AG04449 (cell line): ENCODE measurements at places on chromosomes 12 and 14.
A peak's percentile ranks its signal among the peaks of the same experiment; 100 is the strongest.

- DNase-seq, result no peak
These were observed 9.2 kb upstream of the IKZF4 start for GRCh38 chr12:56011509-56012090.

GRCh38 chr12:23662966-23663365 lies 286.5 kb downstream of the SOX5 start:
- no peak for DNase-seq

DNA sequence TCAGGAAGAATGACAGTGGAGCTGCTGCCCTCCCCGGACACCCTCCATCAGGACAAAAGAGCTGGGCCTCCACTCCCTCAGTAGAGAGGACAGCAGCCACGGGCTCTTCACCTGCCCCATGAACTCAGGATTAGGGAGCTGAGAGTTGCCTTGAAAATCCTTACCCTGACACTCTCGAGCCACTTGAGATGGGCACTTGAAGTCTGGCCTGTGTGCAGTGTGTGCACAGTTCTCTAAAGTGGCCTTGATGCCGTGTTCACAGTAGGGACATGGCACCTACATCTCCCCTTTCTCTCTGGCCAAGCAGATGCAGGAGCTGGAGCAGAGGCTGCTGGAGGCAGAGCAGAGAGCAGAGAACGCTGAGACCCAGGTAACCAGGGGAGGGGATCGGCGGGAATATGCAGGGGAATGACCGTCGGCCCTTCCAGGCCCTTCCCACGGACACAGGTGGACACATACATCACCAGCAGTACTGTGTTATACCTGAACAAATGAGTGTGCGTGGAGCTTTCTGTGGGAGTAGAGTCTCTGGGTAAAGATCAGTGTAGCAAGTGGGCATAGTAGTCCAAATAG lies 22.5 kb downstream of the PLEKHH1 start:
- DNase-seq, result no peak

DNA sequence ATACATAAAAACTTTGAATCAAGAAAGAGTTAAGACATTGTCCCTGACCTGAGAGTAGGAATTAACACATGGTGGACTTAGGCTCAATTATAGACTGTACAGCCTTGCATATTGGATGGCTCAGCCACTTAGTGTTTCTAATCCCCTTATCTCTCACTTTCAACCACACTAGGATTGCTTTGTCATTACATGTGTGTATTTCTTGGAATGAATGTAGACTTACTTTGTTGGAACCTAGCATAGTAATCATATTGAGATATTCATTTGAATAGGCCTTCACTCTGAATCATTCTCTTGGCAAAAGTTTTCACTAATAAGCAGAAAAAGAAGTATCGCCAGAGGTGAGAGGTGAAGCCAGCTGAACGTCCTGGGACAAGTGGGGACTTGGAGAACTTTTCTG lies 1973.9 kb upstream of the FLRT2 start:
- DNase-seq, result no peak

- peak; percentile 26 for DNase-seq
These were observed 346.8 kb downstream of the ATP23 start for GRCh38 chr12:58288190-58288589.

- DNase-seq, result no peak
These were observed at the start of gene SYNDIG1L for GRCh38 chr14:74426202-74426582. Gene SYNDIG1L (minus strand): TSS chr14:74426210. CDS start chr14:74409744, 16,466 bp downstream.

DNA sequence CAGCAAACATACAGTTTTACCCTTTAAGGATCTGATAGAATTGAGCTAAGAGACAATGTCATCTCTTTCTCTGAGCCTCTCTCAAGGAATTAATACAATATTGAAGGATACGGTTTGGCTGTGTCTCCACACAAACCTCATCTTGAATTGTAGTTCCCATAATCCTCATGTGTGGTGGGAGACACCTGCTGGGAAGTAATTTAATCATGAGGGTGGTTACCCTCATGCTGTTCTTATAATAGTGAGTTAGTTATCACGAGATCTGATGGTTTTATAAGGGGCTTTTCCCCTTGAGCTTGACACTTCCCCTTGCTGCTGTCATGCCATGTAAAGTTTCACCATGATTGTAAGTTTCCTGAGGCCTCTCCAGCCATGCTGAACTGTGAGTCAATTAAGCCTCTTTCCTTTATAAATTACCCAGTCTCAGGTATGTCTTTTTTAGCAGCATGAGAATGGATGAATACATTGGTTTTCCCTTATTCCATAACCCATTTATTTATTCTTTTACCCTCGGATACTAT lies 47.6 kb downstream of the TMEM30B start:
- DNase-seq, result no peak

DNA sequence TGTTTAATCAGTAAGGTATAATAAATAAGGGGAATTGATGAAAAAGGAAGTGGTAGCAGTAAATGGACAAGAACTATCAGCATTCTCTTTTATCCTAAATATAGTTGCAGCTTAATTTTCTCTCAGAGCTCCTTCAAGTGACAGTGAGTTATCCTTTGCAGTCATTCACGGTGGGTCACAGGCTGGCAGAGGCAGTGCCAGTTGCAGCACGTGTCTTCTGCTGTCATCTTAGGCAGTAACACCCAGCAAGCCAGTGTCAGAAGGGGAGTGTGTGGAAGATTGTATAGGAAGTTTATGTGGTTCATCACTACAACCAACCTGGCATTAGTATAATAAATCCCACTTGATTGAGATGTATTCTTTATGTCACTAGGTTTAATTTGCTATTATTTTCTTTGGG lies 170.0 kb downstream of the CCDC91 start:
- DNase-seq, result no peak

- peak; percentile 12 for DNase-seq
These were observed 11.0 kb downstream of the DLGAP5 start for GRCh38 chr14:55180434-55180833.

GRCh38 chr14:61388976-61389576 lies 67.7 kb downstream of the PRKCH start:
- DNase-seq, result no peak

- no peak for DNase-seq
These were observed 57.2 kb upstream of the ATP2A2 start for GRCh38 chr12:110223777-110224378.

- DNase-seq, result no peak
These were observed 68.9 kb upstream of the NCOR2 start for GRCh38 chr12:124636138-124636978.

GRCh38 chr14:61558271-61558670 lies 137.0 kb upstream of the HIF1A start:
- no peak for DNase-seq

DNA sequence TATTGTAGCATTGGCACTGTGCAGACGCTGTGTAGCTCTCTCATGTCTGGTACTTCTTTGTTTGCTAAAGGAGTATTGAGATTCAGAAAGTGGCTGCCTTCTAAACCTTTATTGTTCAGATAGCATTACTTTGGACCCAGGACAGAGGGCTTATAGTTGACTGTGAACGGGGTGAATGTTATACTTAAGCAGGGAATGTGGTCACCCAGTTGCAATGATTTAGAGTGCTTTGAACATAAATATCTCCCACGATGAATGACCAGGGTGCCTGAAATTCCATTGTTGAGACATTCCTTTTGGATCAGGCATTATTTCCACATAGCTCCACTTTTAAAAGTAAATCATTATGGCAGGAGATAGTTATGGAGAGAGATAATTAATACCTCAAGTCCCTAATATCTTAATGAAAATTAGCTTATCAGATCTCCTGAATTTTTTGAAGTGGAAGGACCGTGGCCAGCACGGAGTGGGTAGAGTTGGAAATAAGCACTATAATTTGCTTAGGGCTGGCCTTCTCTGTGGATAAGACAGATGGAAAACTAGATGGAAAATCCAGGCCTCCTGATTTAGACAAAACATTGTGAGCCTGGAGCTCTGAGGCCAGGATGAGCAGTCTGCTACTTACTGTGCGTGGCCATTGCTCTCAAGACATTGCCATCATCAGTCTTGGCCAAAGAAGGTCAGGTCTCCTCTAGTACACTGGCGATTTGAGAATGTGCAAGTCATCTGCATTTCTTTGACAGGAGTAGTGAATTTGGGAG lies 114.5 kb downstream of the ETV6 start:
- DNase-seq, result peak; percentile 70

DNA sequence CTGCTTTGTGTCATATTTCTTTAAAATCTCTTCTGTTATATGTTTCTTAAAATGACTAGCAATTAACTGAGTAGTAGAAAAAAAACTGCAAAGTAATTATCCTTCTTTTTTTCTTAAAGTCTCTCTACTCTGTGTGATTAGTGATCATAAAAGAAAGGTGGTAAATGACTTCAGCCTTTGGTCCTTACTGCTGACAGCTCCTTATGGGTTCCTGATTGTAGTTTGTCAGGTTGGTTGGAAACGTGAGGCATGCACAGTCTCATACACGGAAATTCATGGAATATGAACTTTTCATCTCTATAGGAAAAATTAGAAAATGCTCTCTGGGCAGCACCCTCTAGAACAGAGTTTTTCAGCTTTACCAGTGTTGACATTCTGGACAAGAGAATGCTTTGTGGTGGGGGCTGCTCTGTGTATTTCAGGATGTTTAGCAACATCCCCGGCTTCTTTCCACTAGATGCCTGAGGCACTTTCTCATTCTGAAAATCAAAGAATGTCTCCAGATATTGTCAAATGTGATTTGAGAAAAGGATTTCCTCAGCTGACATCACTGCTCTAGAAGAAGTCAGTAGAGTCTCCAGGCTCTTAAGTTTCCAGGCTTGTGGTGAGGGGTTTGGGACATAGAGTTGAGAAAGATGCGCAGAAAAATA lies 121.0 kb downstream of the PIK3C2G start:
- DNase-seq, result peak; percentile 36

GRCh38 chr14:92783813-92784431 lies 10.2 kb upstream of the GOLGA5 start:
- no peak for DNase-seq

DNA sequence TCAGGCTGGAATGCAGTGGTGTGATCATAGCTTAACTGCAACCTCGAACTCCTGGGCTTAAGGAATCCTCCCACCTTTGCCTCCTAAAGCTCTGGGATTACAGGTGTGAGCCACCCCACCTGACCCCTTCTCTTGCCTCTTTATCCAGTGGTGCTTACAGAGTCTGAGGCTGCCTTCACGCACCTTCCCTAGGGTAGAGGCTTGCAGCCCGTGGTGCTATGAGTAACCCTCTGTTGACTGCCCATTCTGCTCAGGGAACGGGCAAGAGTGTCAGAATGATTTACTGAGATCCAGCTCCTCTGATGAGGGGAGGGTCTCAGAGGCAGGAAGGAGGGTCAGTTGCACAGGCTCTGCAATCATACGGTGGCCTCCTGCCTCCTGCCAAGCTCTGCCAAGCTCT lies 125.1 kb upstream of the TBX3 start:
- DNase-seq, result no peak

DNA sequence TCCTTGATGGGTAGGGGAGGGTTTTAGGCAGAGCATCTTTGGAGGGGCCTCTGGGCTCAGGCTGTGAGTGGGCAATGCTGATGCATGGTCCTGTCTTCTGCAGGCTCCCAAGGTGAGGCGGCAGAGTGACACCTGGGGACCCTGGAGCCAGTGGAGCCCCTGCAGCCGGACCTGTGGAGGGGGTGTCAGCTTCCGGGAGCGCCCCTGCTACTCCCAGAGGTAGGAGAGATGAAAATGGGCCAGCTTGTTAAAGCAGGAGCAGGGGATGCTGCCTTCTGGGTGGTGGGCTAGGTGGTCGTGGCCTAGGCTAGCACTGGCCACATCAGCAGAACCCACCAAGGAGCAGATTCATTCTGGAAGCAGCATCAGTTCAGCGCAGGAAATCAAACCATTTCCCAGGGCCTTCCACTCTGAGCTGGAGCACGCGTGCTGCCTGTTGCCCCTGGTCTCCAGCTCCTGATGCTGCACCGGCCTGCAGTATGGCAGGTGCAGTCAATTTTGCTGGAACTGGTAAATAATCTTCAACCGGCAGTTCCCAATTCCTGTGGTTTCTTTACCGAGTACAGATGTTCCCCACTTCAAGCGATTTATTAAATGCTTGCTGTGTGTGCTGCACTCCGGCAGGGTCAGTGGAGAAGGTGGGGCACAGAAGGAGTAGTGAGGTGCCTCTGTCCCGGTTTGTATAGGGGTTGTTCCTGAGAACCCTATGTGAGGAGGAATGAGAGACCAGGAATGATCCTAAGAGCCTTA lies 7.4 kb downstream of the PAPLN start:
- no peak for DNase-seq

DNA sequence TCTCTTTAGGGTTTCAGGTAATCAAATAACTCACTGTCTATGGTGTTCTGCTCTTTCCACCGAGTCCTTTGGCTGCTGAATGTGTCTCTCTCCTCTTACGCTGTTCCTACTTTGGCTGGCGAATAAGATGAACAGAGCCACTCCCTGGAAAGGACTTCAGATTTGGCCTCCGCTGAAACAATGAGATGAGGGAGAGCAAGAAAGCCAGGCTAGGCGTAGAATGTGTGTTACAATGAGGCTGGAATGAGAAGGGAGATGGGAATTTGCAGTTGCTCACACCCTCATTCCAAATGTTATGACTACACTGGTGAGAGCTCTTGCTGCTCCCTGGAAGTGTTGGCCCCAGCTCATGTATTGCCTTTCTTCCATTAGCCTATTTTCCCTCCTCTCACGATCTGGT lies at the start of gene MFAP5:
Gene MFAP5, minus strand, starts transcription at position 234 of the 400 bp plus-strand sequence. CDS start 722 bp downstream, outside the sequence.
- peak; percentile 38 for DNase-seq

DNA sequence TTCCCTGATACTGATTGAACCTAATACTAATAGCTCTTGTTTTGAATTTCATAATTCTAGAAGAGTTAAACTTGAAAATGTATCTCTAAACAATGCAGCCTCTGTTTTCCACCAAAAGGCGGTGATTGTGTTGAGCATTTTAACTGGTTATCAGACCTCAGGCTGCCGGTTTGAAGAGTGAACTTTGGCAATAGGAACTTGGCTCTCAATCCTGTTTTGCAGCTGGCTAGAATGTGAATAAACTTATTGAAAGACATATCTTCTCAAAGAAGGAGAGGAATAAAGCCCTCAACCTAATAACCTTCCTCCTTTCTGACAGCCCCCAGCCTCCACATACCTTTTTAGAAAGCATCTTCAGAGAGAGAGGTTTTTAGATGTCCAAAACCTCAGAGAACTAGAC lies 105.4 kb downstream of the SRGAP1 start:
- no peak for DNase-seq

- no peak for DNase-seq
These were observed 1.2 kb upstream of the GAPDH start for GRCh38 chr12:6532927-6533652.

DNA sequence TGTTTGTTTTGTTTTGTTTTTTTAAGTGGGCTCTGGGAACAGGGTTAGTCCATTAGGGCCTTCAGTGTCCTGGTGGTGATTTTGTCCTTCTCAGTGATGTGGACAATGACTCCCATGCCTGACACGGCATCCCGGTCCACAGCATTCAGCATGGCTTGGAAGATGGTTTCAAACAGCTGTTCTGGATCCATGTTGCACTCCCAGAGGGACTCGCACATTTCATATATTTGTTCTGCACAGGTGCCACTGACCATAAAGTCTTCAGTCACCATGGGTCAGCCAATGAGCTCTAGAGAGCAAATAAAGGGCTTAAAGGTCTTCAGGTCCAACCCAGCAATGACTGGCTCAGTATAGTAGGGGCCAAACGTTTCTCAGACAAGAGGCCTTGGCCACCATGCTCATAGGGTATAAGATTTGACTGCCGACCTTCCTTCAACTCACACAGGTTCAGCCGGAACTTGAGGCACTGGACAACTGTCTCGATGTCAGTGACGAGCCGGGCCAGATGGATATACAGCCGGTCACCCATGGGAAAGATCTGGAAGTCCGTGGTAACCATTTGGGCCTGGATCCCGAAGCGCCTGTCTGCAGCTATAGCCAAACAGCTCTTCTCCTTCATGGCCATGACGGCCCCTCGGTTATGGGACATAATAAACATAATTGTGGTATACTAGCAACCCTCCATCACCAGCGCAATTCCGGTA lies 18.0 kb downstream of the OR10P1 start:
- DNase-seq, result no peak

GRCh38 chr12:2692080-2692479 lies 102.7 kb upstream of the FKBP4 start:
- no peak for DNase-seq
